Immature natural killer cell (primary cell): ENCODE measurements at places on chromosomes 6 and 20.

DNA sequence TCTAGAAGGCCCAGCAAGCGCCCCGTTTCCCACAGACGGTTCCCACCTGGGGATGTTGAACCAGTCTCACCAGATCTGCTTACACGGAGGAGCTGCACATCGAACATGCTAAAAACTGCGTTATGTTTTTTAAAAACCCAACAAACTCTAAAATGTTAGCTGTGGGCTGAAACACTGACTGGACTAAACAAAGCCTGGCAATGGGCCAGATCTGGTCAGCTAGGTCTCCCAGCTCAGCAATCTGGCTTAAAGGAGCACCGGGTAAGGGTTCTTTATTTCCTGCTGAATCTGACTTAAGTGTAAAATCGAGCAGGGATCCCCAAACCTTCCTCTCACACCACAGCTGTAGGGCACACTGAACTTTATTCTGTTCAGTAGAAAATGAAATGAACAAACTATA, 156.9 kb downstream of the FOXC1 start:
- DNase-seq: no peak

DNA sequence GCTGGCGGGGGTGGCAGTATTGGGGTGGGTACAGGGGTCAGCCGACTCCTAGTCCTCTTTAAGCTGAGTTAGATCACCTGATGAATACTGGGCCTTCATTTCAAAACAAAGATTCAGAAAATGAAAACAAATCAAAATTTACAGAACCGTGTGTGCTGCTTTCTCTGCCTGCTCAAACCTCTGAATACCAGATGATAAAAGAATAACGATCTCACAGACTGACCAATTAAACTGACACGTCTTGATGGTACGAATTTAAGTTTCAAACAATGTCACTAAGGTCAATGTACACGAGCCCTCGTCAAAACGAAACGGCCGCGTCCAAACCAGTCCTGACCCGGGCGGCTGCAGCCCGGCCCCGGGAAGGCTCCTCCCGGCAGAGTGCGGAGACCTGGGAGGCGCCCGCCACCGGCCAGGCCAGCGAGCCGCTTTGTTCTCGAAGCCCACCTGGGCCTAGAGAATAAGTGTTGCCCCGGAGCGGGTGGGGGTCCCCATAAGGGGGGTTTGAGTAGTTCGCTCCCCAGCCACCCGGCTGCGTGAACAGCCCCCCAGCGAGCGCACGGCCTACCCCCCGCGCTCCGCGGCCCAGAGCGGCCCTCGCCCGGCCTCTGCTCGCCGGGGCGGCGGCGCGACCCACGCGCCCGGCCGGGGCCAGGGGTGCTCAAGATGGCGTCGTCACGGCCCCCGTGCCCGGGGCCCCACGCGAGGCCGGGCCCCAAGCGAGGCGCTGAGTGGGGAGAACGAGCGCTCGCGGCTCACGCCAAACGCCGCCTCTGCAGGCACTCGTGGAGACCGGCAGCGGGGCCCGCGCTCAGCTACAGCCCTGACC, 728 bp downstream of the PSMA7 start:
- no peak for DNase-seq

DNA sequence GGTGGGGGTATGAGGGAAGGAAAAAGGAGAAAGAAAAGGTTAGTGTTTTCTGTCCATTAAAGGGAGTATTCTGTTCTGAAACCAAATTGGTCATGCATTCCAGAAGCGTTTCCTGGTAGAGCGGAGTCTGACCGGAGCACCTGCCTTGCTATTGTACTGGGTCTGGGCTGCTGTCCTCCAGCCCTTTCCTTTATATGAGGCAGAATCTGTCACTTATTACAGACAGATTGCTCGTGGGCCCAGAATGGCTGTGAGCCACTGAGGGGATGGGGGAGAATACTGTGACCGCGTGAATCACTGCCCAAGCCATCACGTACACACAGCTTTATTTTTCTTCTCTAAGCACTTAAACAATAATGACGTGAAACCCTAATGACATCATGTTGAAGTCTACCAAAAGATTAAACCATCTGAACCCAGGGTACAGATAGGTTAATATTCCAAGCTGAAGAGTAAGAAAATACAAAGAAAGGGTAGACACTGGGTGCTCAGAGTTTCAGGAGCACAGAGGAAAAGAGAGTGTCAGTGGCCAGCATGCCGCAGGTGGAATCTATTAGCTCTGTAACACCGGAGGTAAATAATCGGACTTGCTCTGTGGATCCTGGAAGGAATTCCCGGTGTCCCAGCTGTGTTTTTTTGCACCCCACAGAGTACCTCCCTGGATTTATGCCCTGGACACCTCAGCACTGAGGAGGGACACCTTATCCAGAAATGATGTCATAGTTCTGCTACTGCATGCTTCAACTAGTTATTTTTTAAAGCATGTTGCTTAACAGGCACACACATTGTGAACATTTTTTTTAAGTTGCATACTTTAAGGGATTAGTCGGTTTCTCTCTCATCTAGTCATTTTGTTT, 573.3 kb downstream of the PKHD1 start:
- no peak for DNase-seq

DNA sequence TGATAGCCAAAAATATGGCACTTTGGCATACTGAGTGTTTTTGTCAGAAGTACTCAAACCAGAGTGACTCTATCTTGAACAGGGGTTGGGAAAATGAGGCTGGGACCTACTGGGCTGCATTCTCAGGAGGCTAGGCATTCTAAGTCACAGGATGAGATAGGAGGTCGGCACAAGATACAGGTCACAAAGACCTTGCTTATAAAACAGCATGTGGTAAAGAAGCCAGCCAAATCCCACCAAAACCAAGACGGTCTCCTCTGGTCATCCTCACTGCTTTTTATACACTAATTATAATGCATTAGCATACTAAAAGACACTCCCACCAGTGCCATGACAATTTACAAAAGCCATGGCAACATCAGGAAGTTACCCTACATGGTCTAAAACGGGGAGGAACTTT, 985.1 kb downstream of the HACE1 start:
- DNase-seq: no peak

- no peak for DNase-seq
These were observed 17.6 kb upstream of the L3MBTL3 start for GRCh38 chr6:130000526-130001421.

- no peak for DNase-seq
These were observed 297.0 kb downstream of the ZNF217 start for GRCh38 chr20:53296451-53297153.

GRCh38 chr6:108502832-108503231, 57.9 kb upstream of the FOXO3 start:
- DNase-seq: no peak

DNA sequence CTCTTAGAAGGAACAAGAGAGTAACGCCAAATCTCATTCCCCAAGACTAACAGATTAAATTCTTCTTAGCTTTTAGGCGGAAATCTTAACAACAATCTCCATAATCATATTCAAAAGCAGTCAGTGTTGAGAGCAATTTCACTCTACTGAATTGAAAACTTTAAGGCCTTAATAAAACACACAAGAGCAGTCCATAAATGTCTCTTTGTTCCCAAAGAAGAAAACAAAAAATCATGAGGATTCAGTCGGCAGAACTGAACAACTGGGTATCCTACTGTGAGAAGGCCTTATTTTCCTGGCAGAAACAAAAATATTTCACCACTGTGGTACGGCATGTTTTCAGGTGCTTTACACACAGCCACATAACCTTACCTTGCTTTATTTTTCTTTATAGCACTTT, 14.4 kb downstream of the ABHD12 start:
- no peak for DNase-seq

DNA sequence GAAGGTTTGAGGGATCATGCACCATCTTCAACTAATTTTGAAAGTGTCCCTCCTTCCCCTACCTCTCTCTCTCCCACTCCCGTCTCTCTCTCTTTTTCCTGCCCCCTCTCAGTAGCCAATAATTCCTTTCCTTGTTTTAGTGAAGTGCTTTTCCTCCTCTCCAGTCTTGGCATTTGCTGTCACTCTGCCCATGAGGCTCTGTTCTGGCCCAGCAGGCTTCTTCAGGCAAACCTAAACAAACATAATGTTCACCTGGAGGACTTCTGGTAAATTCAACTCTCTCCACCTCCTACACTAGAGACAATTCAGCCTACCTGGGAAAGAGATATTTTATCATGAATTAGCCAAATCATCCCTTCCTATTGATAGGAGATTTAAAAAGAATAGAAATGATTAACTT, 320.4 kb upstream of the RNF24 start:
- DNase-seq: no peak
